ENCODE measurements at places on chromosomes 2 and 18. TPM values are rescaled to one million over a fixed set of nuclear protein-coding genes. Genes with fewer than 3 reads are reported as not detected.
A peak's percentile ranks its signal among the peaks of the same experiment; 100 is the strongest.

Gene TM4SF20
- 44.6 TPM for total RNA-seq

DNA sequence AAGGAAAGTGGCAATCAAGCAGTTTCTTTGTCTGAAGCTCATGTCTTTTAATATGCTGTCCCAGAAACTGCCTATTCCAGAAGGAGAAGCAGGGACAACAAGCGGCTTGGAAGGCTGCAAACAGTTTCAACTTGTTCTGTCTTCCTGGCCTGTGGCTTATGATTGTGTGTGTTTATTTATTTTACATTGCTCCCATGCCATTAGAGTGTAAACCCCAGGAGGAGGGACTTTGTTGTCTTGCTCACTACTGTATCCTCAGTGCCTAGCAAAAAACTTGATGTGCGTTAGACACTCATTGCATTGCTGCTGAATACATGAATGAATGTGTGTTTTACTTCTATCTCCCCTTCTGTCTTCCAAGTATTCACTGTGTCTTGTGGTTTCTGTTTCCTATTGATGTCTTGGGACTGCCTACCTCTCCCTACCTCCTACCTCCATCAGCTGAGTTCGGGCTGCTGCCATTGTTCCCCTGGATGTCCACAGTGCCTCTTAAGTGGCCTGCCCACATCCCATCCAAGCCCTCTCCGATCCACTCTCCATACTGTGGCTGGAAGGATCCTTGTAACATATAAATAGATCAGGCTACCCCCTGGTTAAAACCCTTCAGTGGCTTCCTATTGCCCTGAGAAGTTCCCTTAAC, 261.4 kb downstream of the DYSF start:
- no peaks in the 10 kb centered on the region for H3K36me3 ChIP-seq
- no peak for DNase-seq
- no peak overlapping the region for H3K4me3 ChIP-seq

GRCh38 chr2:95022309-95023221, 2.9 kb upstream of the MAL start:
- H3K27ac ChIP-seq = no peak overlapping the region
- DNase-seq = peak; percentile 50
- no peaks in the 10 kb centered on the region for H3K36me3 ChIP-seq
- no peak overlapping the region for H3K4me3 ChIP-seq

DNA sequence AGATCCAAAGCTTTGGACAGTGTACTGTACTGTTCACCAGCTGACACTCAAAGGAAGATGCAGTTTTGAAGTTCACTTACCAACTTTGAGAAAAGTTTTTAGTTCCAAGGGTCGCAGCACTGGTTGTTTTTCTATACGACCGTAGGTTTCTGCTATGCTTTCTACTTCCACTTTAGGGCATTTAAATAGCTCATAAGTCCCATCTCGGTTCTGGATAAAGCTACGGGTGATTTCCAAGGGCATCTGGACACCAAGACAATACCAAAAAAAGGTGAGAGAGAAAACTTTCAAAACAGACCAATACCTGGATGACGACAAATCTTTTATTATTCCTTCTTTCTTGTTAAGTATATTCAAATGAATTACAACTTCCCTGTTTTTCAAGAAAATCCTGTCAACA, 30.3 kb downstream of the C2orf42 start:
- DNase-seq = no peak
- H3K4me1 ChIP-seq = no peaks in the 10 kb centered on the region
- no peaks in the 10 kb centered on the region for H3K36me3 ChIP-seq
- H3K4me3 ChIP-seq = no peak overlapping the region
- H3K27me3 ChIP-seq = no peaks in the 10 kb centered on the region
- no peak overlapping the region for H3K27ac ChIP-seq

All from hepatocyte (in vitro differentiated cells).